ENCODE measurements at places on chromosomes 4 and X.

DNA sequence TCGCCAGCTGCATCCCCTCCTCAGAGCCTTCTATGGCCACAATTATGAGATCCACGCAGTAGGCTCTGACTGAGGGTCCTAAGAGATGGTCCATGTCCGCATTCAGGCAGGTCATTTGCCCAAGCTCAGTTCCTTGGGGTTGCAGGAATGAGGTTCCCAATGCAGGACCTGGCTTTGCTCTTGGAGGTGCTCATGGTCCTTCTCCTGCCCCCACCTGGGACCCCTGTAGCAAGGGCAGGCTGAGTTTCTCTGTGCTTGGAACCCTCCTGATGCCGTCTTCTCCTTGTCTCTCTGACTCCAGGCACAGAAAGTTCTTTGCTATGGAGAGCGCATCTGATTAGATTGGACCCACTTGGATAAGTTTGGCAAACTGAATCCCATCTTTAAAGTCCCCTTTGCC is 16.5 kb upstream of the SHOX start:
- DNase-seq = no peak

GRCh38 chrX:133948895-133949294 is 36.5 kb downstream of the GPC3 start:
- DNase-seq = no peak

GRCh38 chrX:108527724-108528123 is 88.1 kb downstream of the COL4A5 start:
- DNase-seq = no peak

DNA sequence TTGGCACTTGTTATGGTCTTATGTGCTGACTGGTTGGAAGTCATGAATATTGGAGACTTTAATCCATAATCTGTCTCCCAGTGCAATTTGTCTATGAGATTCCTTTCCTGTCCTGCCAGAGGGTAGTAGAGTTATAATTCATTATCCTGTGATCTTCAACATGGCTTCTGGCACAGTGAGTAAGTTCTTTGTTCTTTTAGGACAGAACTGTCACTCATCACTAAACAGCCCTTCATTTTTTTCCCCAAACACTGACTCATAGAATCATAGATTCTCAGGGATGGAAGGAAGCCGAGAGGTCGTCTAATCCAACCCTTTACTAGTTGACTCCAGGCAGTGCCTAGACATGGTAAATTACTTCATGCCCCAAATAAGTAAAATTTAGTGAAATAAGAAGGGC is 78.4 kb downstream of the LUZP4 start:
- peak; percentile 3 for DNase-seq

GRCh38 chrX:47605024-47605423 is 14.6 kb downstream of the SYN1 start:
- DNase-seq = no peak

Data from urothelium cell line (cell line).